PC-3 (cell line): ENCODE measurements at places on chromosomes 1 and 21.
A peak's percentile ranks its signal among the peaks of the same experiment; 100 is the strongest.

- peak; percentile 21 for DNase-seq
Observed at GRCh38 chr1:182198006-182198605, 136.6 kb upstream of the ZNF648 start.

GRCh38 chr1:113042285-113043143 is 30.5 kb upstream of the LRIG2 start:
- peak; percentile 90 for DNase-seq

DNA sequence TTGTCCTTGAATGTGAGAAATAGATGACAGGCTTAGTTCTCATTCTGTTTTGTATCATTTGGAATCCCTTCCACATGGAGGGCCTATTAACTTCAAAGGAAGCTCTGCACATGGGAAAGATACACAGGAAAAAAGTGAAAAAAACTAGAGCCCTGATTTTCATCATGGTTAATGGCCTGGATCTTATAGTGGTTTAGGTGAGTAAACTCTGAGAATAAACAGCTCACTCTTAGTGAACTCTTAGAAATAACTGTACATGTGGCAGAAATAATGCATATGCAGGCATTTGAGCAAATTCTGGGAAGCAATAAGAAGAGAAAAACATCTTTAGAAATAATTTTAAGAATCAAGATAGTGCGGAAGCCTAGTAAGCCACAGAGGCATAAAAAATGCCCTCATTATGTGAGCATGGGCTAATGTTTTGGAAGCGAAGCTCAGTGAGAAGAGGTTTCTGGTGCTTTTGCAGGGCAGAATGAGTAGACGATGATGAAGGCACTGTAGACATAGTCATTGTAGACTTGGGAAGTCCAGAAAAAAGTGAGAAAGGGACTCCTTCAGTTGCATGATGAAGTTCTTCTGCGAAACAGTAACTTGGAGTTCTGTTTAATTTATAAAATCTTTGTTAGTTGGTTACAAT is 279.9 kb downstream of the DNM3 start:
- DNase-seq, result no peak

DNA sequence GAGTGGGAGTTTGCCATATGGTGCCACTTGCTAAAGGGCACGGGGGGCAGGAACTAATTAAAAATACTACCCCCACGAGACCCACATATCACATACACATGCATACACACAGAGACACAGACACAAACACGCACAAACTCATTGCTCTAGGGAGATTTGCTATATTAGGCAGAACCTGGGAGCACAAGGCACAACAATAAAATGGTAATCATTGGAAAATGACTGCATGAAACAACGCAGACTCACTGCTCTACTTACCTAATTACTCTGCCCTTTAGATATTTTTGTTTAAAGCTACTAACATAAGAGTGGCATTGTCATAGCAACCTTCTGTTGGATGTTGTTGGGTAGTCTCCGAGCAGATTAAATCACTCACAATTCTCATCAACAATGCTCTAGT is 20.3 kb upstream of the RGS4 start:
- no peak for DNase-seq

- DNase-seq, result no peak
Observed at GRCh38 chr1:219215477-219215876, 41.8 kb downstream of the LYPLAL1 start.

- DNase-seq, result no peak
Observed at GRCh38 chr1:158186180-158186579, 5.5 kb downstream of the CD1D start.

DNA sequence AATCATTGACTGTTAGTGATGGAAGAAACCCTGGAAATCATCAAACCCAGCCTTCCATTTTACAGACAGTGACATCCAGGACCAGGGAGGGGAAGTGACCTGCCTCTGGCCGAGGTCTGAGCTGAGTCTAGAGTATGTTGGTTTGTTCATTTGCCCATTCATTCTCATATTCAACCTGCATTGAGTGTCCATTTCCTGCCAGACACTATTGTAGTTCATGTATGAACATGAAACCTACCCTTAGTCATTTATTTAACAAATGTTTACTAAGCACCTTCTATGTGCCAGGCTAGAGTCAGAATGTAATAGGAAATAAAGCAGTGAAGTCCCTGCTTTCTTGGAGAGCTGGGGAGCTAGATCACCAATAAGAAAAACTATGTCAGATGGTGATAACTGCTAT is 51.3 kb downstream of the KCND3 start:
- no peak for DNase-seq

- DNase-seq, result no peak
Observed at GRCh38 chr1:43446388-43446740, 7.4 kb downstream of the HYI start.

GRCh38 chr1:200872446-200873115 is at the start of gene GPR25:
TSS of gene GPR25 (plus strand) at chr1:200872981. CDS start at chr1:200873038, 57 bp downstream.
- no peak for DNase-seq

GRCh38 chr1:147723691-147724323 is 36.6 kb downstream of the GJA5 start:
- peak; percentile 85 for DNase-seq

DNA sequence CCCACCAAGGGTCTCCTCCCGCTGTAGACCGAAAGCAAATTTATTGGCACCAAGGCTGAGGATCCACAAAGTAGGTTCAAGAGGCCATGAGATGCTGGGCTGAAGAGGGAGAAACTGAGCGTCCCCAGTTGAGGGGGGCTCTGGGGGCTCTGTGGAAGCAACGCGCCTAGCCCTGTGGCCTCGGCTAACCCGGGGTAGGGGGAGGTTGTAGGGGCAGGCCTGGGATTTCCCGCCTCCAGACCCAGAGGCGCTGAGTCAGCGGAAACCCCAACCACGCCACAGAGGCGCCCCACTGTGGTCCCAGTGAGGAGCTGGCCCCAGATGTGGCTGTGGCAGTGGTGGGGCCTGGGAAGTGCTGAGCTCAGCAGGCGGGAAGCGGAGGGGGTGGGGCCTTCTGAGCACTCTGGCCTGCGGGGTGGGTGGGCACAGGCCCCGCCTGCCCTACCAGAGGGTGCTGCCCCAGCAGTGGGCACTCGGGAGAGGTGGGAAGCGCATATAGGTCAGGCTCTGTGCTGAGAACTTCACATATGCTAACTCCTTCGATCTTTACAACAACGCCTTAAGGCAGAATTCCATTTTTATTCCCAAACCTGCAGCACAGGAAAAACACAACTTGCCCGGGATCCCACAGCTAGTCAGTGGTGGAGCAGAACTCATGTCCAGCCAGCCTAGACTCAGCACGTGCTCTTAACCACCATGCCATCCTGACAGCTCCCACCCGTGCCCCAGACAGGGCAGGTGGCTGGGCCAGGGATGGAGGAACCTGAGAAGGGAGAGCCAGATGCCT is 1.5 kb upstream of the COL16A1 start:
- DNase-seq, result peak; percentile 49

GRCh38 chr1:153730468-153730988 is 2.7 kb downstream of the INTS3 start:
- DNase-seq, result no peak

DNA sequence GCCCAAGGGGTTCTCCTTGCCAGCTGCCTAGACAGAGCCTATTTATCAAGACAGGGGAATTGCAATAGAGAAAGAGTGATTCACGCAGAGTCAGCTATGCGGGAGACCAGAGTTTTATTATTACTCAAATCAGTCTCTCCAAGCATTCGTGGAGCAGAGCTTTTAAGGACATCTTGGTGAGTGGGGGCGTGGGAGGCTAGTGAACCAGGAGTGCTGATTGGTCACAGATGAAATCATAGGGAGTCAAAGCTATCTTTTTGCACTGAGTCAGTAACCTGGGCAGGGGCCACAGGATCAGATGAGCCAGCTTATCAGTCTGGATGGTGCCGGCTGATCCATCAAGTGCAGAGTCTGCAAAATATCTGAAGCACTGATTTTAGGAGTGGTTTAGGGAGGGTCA is 64.8 kb upstream of the MRPS6 start:
- no peak for DNase-seq

GRCh38 chr1:99589186-99589636 is 56.7 kb upstream of the PALMD start:
- no peak for DNase-seq
